ENCODE measurements at places on chromosomes 3 and 15. TPM values are rescaled to one million over a fixed set of nuclear protein-coding genes. Genes with fewer than 3 reads are reported as not detected.

- DNase-seq, result peak; percentile 87
- H3K27ac ChIP-seq, result peak overlapping the region; percentile 46
- H3K4me3 ChIP-seq, result no peak overlapping the region
- H3K27me3 ChIP-seq, result no peaks in the 10 kb centered on the region
- H3K36me3 ChIP-seq, result no peaks in the 10 kb centered on the region
- peaks cover 21% of the 10 kb centered on the region for H3K4me1 ChIP-seq
Measured at GRCh38 chr3:94360987-94361386, 298.1 kb downstream of the NSUN3 start.

DNA sequence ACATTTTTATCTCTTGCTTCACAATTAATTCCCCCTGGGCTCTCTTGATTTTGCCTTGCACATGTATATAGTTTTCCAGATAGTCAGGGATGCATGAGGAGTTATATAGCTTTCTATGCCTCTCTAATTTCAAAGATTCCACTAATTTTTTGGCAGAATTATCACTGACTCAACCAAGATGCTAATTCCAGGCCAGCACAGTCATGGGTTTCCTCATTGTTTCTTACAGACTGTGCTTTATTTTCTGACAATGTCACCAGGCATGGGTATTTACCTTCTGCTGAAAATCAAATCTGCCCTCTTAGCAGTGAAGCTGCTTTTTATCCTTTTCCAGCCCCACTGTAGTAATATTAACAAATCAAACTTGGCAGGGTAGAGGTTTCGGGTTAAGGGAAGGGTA is 1520.6 kb upstream of the CADM2 start:
- H3K36me3 ChIP-seq, result no peaks in the 10 kb centered on the region
- no peak overlapping the region for H3K4me3 ChIP-seq
- H3K27ac ChIP-seq, result no peak overlapping the region
- no peak for DNase-seq

DNA sequence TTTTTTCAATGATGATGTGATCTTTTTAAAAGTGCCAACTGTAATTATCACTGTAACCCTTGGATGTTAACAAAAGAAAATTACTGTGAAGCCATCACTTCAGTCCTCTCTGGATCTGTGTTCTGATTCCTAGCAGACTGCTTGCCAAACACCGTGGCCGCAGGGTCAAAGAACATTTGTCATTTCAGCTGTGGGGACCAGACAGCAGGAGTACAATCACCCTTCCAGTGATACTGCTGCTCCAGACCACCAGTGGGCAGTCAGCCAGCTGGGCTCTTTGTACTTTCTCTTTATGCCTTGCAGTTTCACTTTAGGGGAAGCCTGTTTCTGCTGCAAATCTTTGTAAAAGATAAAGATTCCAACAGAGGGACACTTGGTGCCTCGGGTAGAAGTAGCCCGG is 770.0 kb downstream of the GRM7 start:
- DNase-seq, result peak; percentile 67
- H3K27me3 ChIP-seq, result no peaks in the 10 kb centered on the region
- no peak overlapping the region for H3K4me3 ChIP-seq

DNA sequence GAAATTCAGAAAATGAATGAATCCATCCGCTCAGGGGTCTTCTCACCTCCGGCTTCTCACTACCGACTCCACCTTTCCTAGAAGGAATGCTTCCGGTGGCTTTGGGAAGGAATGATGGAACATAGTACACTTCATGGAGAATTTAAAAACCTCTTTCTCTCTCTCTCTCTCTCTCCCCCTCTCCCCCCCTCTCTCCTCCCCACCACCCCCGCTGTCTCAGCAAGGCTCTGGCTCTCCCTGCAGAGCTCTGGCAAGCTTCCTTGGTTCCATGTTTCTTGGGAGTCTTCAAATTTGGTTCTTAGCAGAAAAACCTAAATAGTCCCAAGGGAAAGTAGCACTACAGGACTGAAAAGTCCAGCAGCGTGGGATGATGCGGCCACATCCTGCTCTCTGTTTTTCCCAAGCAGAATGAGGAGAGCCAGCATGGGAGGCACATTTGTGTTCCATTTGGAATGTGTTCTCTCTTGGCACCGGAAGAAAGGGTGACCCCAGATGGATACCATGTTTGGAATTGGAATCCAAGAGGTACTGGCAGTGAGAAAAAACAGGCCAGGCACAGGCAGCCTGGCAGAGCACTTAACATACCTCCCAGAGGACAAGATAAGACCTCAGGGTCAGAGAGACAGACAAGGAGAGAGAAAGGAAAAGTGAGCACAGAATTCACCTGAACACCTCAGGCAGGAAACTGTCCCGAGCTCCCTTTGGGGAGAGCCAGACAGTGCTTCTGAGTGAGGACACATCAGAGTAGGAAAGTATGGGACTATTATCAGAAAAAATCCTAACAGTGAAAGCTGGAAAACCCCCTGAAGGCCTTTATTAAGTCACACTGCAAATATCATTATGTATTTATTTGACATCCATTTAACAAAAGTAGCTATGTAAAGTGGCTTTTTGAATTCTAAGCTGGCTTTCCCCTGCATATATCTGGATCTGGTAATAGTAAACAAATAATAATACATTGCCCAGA is at the start of gene POPDC2:
Gene POPDC2, minus strand, starts transcription at position 116 of the 967 bp plus-strand sequence. CDS start 166 bp downstream, outside the sequence.
- H3K36me3 ChIP-seq, result no peaks in the 10 kb centered on the region
- H3K27me3 ChIP-seq, result no peaks in the 10 kb centered on the region
- peaks cover 72% of the 10 kb centered on the region for H3K4me1 ChIP-seq
- peak; percentile 77 for DNase-seq
- H3K4me3 ChIP-seq, result peak within 1 kb of the TSS; percentile 46

DNA sequence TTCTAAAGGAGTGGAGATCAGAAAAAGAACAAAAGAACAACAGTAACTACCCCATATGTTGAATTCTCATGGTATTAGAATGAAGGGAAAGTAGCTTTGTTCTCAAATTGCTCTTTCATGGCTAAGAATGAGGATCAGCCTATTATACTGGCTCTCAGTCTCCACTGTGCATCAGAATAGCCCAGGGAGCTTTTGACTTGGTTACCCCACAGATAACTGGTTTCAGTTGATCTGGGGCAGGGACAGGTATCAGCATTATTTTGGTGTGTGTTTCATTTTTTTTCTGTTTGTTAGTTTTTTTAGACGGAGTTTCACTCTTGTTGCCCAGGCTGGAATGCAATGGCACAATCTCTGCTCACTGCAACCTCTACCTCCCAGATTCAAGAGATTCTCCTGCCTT is 311.7 kb upstream of the TLE3 start:
- no peak overlapping the region for H3K4me3 ChIP-seq
- no peak overlapping the region for H3K27ac ChIP-seq
- H3K4me1 ChIP-seq, result no peaks in the 10 kb centered on the region
- H3K27me3 ChIP-seq, result no peaks in the 10 kb centered on the region
- DNase-seq, result no peak
- H3K36me3 ChIP-seq, result no peaks in the 10 kb centered on the region

DNA sequence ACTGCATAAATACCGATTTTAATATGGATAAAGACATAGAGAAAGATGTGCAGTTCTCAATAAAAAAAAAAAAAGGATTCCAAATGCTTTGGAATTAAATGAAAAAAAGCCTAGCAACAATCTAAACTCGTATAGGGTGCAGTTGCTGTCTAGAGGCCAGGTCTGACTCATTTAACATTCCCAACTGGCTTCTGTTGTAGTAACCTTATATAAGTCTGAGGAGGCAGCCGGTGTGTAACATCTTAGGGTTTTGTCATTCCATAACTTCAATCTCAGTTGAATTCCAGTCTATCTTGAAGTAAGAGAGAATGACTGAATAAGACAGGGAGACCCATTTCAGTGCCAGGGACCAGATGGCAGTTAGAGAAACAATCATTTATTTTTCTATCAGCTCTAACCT is 6.5 kb downstream of the PDCD10 start:
- no peak overlapping the region for H3K4me3 ChIP-seq
- H3K4me1 ChIP-seq, result peaks cover 43% of the 10 kb centered on the region
- DNase-seq, result no peak
- no peaks in the 10 kb centered on the region for H3K36me3 ChIP-seq
- H3K27ac ChIP-seq, result no peak overlapping the region

GRCh38 chr15:75763137-75763611 is 50.5 kb upstream of the CSPG4 start:
- no peaks in the 10 kb centered on the region for H3K36me3 ChIP-seq
- H3K27me3 ChIP-seq, result no peaks in the 10 kb centered on the region
- DNase-seq, result no peak
- H3K27ac ChIP-seq, result no peak overlapping the region
- no peaks in the 10 kb centered on the region for H3K4me1 ChIP-seq

DNA sequence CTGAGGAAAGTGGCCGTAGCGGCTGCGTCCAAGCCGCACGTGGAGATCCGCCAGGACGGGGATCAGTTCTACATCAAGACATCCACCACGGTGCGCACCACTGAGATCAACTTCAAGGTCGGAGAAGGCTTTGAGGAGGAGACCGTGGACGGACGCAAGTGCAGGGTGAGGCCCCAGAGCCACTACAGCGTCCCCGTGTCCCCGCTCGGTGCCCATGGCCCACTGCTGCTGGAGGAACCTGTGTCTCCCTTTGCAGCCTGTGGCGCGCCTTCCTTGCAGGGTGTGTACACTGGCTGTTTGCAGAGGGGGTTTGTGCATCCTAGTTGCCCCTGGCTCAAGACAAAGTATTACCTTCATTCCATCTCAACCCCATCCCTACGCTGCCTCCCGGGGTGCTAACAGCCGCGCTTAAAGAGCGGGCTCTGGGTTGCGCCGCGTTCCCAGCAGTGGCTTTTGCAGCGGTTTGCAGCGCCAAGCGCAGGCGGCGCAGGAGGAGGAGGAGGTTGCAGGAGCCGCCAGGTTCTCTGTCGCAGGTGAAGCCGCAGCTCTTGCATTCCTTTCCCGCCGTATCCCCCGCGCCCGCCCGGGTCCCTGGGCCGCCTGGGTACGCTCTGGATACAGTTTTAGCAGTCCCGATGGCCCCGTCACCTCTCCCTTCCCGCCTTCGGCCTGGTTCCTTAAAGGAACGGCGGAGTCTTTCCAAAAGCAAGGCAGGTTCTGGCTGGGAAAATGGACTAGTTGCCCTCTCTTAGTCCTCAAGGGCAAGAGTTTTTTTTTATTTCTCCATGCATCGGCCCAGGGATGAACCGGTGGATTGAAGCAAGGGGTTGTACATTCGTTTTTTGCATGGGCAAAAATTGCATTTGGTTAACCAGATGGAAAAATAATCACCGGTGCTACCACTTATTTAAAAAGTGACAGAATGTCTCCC is 1.2 kb downstream of the CRABP1 start:
- peaks cover 30% of the 10 kb centered on the region for H3K27me3 ChIP-seq
- no peak overlapping the region for H3K27ac ChIP-seq
- no peak for DNase-seq

- H3K4me1 ChIP-seq, result peaks cover 12% of the 10 kb centered on the region
- H3K27ac ChIP-seq, result no peak overlapping the region
- no peak for DNase-seq
- H3K36me3 ChIP-seq, result no peaks in the 10 kb centered on the region
- H3K4me3 ChIP-seq, result no peak overlapping the region
- H3K27me3 ChIP-seq, result no peaks in the 10 kb centered on the region
Measured at GRCh38 chr3:134388292-134388691, 14.0 kb upstream of the AMOTL2 start.

GRCh38 chr3:153273217-153273616 is 111.2 kb downstream of the RAP2B start:
- H3K4me3 ChIP-seq, result no peak overlapping the region
- H3K36me3 ChIP-seq, result no peaks in the 10 kb centered on the region
- no peaks in the 10 kb centered on the region for H3K4me1 ChIP-seq
- H3K27ac ChIP-seq, result no peak overlapping the region
- DNase-seq, result no peak

- peak overlapping the region; percentile 21 for H3K4me3 ChIP-seq
- H3K36me3 ChIP-seq, result no peaks in the 10 kb centered on the region
- DNase-seq, result peak; percentile 89
- no peaks in the 10 kb centered on the region for H3K4me1 ChIP-seq
- H3K27ac ChIP-seq, result peak overlapping the region; percentile 88
- no peaks in the 10 kb centered on the region for H3K27me3 ChIP-seq
Measured at GRCh38 chr3:188266562-188267274, 112.8 kb downstream of the LPP start.

GRCh38 chr3:194397757-194398312 is 1.2 kb downstream of the GP5 start:
- H3K4me1 ChIP-seq, result peaks cover 30% of the 10 kb centered on the region
- no peaks in the 10 kb centered on the region for H3K36me3 ChIP-seq

GRCh38 chr15:78244101-78244500 is 9.7 kb upstream of the ACSBG1 start:
- no peaks in the 10 kb centered on the region for H3K36me3 ChIP-seq
- no peak overlapping the region for H3K27ac ChIP-seq
- no peaks in the 10 kb centered on the region for H3K27me3 ChIP-seq
- H3K4me1 ChIP-seq, result peaks cover 7% of the 10 kb centered on the region
- peak; percentile 43 for DNase-seq

- no peak for DNase-seq
- H3K4me3 ChIP-seq, result no peak overlapping the region
- no peaks in the 10 kb centered on the region for H3K4me1 ChIP-seq
- no peaks in the 10 kb centered on the region for H3K27me3 ChIP-seq
- H3K27ac ChIP-seq, result no peak overlapping the region
Measured at GRCh38 chr15:35979608-35980007, 433.6 kb upstream of the DPH6 start.

GRCh38 chr3:114379266-114379665 is 85.4 kb downstream of the TIGIT start:
- H3K4me3 ChIP-seq, result no peak overlapping the region
- peaks cover 73% of the 10 kb centered on the region for H3K4me1 ChIP-seq
- H3K36me3 ChIP-seq, result no peaks in the 10 kb centered on the region
- H3K27ac ChIP-seq, result peak overlapping the region; percentile 70
- DNase-seq, result no peak
- no peaks in the 10 kb centered on the region for H3K27me3 ChIP-seq

DNA sequence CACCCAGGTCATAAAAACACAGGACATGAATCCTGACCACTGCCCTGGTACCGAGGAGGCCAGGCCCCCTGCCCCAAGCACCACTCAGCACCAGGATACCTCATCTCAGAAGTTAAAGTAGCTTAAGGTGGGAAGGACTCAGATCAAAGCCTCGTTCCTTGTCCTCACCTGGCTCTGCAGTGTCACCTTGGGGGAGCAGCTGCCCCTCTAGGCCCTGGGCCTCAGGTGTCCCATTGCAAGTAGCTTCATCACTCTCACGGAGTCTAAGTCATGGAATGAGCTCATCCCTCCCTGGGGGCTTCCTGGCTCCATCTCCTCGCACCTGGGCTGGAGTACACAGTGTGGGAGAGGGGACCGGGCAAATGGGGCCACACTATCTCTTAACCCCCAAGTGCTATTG is 148.0 kb downstream of the TPRA1 start:
- no peak overlapping the region for H3K27ac ChIP-seq
- no peaks in the 10 kb centered on the region for H3K27me3 ChIP-seq
- H3K4me3 ChIP-seq, result no peak overlapping the region
- no peaks in the 10 kb centered on the region for H3K4me1 ChIP-seq

GRCh38 chr3:152443212-152444023 is 174.7 kb downstream of the MBNL1 start:
- H3K27me3 ChIP-seq, result no peaks in the 10 kb centered on the region
- peaks cover 74% of the 10 kb centered on the region for H3K4me1 ChIP-seq
- no peak for DNase-seq
- peak overlapping the region; percentile 28 for H3K27ac ChIP-seq
- H3K36me3 ChIP-seq, result no peaks in the 10 kb centered on the region

Gene ASB14
- not detected for total RNA-seq

Gene CCR9
- total RNA-seq, result not detected

Gene GADL1
- total RNA-seq, result not detected

Gene ANKUB1
- total RNA-seq, result not detected

Gene MORC1
- total RNA-seq, result not detected

Gene LARP6
- 13.7 TPM for total RNA-seq

Gene MYH15
- not detected for total RNA-seq
